ENCODE measurements at places on chromosomes 7 and 10. TPM values are rescaled to one million over a fixed set of nuclear protein-coding genes. Genes with fewer than 3 reads are reported as not detected.

The SFTPD gene
- total RNA-seq = not detected

The SLC29A3 gene
- 3.4 TPM for total RNA-seq

The PDLIM1 gene
- 4.8 TPM for total RNA-seq

The RADIL gene
- not detected for total RNA-seq

The OGDHL gene
- 0.35 TPM for total RNA-seq

The WIPF3 gene
- not detected for total RNA-seq

The TMEM229A gene
- not detected for total RNA-seq

The GALNT17 gene
- total RNA-seq = not detected

The MKI67 gene
- total RNA-seq = 418 TPM

The ELN gene
- total RNA-seq = not detected

The OR9A2 gene
- total RNA-seq = not detected

The CALML5 gene
- not detected for total RNA-seq

The FAM107B gene
- total RNA-seq = 114 TPM

The PODXL gene
- total RNA-seq = 3.2 TPM

The BAG3 gene
- total RNA-seq = 13.0 TPM

The GFRA1 gene
- not detected for total RNA-seq

The KIF11 gene
- total RNA-seq = 76.9 TPM

The CALML3 gene
- not detected for total RNA-seq

The FEZF1 gene
- total RNA-seq = not detected

The LSM5 gene
- 72.0 TPM for total RNA-seq

The SOSTDC1 gene
- total RNA-seq = not detected

The CLIP2 gene
- 4.6 TPM for total RNA-seq

The DUS4L gene
- total RNA-seq = 10.2 TPM

The RET gene
- 0.45 TPM for total RNA-seq

The GRID1 gene
- total RNA-seq = not detected

The ANKIB1 gene
- total RNA-seq = 55.2 TPM

The GNAT3 gene
- total RNA-seq = not detected

The SCART1 gene
- 0.82 TPM for total RNA-seq

The DRGX gene
- total RNA-seq = not detected

The ABCC2 gene
- 0.82 TPM for total RNA-seq

The GIMAP8 gene
- 9.9 TPM for total RNA-seq

The CD36 gene
- not detected for total RNA-seq

The BMI1 gene
- 74.6 TPM for total RNA-seq

The SPDYE3 gene
- total RNA-seq = not detected

The MLLT10 gene
- total RNA-seq = 65.2 TPM

The C7orf57 gene
- total RNA-seq = 0.12 TPM

The CNPY1 gene
- total RNA-seq = not detected

The TSPAN13 gene
- 0.41 TPM for total RNA-seq

The CYP2E1 gene
- total RNA-seq = not detected

The AGR2 gene
- total RNA-seq = not detected

The GIMAP1 gene
- total RNA-seq = 6.8 TPM

The PBLD gene
- 1.1 TPM for total RNA-seq
